ENCODE measurements at places on chromosomes 12 and 14.

- DNase-seq, result no peak
Measured at GRCh38 chr14:56709201-56709600, 101.1 kb downstream of the OTX2 start.

GRCh38 chr12:13289653-13290289, 93.2 kb downstream of the EMP1 start:
- no peak for DNase-seq

GRCh38 chr12:42091769-42092168, 52.9 kb downstream of the GXYLT1 start:
- DNase-seq, result no peak

DNA sequence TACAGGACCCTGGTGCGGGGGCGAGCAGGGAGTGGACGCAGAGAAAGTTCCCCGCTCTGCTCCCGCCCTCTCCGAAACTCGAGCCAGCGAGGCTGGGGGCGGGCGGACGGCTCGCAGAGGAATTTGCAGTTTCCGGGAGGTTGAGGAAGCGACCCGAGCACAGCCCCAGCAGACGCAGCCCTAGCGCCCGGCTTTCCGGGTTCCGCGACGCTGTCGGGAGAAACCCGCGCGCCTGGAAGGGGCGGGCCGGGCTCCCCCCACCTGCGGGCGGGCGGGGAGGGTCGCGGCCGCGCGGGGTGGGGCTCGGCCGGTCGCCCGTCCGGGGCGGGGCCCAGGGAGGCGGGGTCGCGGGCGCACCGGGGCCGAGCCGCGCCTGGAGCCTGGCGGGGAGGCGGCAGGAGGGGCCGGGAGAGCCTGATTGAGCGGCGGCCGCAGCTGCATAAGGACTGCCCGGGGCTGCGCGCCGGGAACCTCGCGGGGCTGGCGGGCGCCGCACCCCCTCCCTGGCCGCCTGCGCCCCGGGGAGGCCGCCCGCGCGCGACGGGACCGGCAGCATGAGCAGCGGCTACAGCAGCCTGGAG, at the start of gene RASSF3:
Gene RASSF3 (plus strand): TSS at position 417 of the 581 bp plus-strand sequence. CDS start 138 bp downstream, at position 555.
- no peak for DNase-seq

GRCh38 chr12:49671031-49671765, 36.0 kb downstream of the FMNL3 start:
- no peak for DNase-seq

GRCh38 chr12:106897082-106897481, 58.6 kb upstream of the TMEM263 start:
- no peak for DNase-seq

DNA sequence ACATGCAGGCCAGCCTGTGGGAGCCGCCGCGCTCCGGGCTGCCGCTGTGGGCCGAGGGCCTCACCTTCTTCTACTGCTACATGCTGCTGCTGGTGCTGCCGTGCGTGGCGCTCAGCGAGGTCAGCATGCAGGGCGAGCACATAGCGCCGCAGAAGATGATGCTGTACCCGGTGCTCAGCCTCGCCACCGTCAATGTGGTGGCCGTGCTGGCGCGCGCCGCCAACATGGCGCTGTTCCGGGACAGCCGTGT, 2.9 kb downstream of the TMEM121 start:
- DNase-seq, result no peak

- no peak for DNase-seq
Measured at GRCh38 chr14:33362934-33363333, 424.3 kb downstream of the NPAS3 start.

- DNase-seq, result no peak
Measured at GRCh38 chr14:87002776-87003175, 990.2 kb downstream of the GALC start.

DNA sequence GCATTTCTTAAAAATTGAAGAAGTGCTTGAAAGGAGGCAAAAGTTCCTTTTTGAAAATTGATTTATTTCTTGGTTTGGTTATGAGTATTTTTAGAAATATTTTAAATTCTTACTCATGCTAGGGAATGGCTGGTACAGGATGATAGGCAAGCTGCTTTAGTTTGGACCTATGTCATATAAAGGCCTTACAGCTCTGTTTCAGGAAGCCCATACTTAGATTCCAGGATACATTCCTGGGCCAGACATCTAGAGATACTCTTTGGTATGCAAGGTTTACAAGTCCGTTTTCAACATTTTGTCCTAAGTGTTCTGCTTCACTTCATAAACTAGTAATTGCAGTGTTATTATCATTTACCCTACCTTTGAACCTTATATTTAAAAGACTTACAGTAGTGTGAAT, 186.8 kb downstream of the FUT8 start:
- no peak for DNase-seq

DNA sequence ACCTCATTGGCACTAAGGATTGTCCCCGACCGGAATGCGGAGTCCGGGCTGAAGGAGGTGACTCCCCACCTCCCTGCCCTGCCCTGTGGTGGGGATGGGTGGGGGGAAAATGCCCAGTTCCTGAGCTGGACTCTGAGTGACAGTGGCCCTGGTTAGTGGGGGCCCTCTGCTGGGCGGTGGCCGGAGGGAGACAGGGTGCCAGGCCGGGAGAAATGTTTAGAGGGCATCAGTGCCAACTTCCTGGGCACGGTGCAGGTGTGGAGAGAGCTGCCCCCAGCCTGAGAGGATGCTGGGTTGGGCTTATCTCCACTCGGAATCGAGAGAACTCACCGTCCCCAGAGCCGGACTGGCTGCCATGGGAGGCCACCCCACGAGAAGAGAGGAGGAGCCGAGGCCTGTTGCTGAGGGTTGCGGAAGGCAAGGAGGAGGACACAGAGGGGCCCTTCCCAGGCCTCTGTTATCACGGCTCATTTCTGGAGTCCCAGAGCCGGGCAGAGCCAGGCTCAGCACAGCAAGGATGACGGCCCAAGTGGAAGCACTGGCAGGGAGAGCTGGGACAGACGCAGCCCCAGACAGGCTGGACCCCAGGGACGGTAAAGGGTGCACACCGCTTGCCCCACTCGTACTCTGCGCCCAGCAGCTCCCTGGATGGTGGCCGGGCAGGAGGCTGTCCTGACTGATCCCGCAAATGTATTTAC, 156.7 kb downstream of the KIF26A start:
- no peak for DNase-seq

DNA sequence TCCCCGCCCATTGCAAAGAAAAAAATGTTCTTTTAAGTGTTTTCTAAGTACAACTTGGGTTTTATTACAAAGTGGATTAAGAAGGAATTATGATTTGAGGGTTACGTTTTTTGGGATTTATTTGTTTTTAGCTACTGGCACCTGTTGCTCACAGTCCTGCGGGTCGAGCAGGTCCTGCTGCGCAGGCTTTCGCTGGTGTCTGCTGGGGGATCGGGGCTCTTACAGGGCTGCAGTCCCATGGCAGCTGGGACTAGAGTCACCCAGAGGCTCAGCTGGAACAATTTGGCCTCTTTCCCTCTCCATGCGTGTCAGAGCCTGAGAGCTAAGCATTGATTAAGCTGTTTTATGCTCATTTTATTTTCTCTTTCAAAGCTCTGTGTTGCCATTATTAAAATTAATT, 55.6 kb upstream of the DYNC1H1 start:
- DNase-seq, result no peak

GRCh38 chr12:100017056-100017455, 32.3 kb upstream of the ANKS1B start:
- no peak for DNase-seq

DNA sequence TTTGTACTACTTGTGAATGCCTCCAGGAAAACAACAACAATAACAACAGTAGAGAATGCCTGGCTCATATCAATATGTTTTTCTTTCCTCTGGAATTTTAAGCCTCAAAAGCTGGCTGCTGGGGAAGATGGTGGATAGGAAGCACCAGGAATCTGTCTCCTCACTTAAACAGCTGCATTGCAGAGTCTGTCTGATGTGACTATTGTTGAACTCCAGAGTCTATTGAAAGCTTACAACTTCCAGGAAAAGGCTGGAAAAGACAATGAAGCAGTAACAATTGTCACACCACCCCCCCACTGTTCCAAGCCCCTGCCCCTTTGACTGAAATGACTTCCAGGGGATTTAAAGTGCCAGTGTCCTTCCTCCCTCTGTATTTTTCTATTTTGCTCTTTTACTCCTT, 309.7 kb downstream of the BMP4 start:
- no peak for DNase-seq

GRCh38 chr14:32679927-32680612, 258.6 kb upstream of the NPAS3 start:
- no peak for DNase-seq

DNA sequence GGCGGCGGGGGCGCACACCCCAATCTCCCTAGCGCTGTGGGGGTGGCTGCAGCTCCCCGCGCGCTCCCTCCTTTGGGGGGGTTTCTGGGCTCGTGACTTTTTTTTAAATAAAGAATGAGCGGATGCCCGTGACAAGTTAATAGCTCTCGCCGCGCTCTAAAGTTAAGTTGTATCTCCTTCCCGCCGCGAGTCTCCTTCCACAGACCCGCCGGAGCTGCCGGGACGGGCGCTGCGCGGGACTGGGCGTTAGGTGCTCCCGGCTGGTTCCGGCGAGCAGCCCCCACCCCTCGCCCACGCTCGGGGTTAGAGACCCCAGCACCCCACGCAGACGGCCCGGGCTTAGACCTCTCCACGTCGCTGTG, 82.6 kb upstream of the HMGA2 start:
- DNase-seq, result peak; percentile 19

- no peak for DNase-seq
Measured at GRCh38 chr14:100292301-100292775, 13.9 kb downstream of the SLC25A29 start.

DNA sequence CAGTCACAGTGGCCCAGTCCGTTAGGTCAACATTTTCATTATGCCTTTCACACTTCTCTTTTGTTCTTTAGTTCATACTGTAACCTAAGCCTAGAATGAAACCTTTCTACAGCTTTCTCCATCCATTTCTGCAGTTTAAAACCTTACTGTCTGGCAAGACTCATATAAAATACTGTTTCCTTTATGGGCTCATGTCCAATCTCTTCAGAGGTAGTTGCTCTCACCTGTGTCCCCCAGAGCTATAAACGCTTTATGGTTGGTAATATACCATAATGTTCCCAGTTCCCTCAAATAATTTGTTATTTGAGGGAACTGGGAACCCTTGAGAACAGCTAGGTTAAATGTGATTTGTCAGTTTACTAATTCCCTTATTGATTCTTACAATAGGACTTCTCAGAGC, 83.0 kb downstream of the SRGAP1 start:
- no peak for DNase-seq

DNA sequence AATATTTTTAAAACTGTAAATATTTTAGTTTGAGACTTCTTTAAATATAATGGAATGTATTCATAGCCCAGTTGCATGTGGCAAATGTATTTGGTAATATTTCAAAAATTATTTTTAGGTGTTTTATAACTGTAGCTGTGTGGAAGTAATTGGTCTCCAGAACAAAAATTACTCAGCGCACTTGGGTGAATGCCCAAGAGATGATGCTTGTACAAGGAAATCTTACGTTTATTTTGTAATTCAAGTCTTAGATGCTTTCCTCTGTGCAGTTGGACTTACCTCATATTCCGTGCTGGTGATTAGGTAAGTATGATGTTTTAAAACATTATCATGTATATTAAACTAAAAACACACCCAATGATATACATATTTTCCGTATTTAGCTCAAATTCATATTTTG, 76.7 kb upstream of the SLCO1B1 start:
- DNase-seq, result peak; percentile 0

- no peak for DNase-seq
Measured at GRCh38 chr14:44866322-44866721, 95.4 kb downstream of the KLHL28 start.

- DNase-seq, result no peak
Measured at GRCh38 chr12:12460935-12461922, 101.4 kb downstream of the DUSP16 start.

DNA sequence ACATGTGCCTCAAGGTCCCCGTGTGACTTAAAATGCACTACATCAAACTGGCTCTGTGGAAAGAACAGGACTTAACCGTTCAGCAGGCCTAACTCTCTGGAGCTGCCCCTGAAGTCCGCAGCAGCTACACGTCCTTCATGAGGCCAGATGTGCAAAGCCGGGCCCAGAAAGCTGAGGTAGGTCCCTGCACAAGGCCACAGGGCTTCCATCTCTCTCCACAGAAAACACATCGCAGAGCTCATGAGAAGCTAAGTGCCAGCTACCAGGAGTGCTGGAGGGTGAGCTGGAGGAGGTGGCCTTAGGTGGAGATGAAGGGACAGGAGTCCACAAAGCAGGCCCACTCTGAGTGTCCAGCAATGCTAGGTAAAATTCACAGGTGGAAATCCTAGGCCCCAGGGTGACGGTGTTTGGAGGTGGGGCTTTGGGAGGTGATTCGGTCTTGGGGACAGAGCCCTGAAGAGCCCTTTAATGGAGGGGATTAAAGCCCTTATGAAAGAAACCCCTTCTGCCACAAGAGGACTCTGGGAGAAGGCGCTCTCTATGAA, 52.4 kb downstream of the VCPKMT start:
- DNase-seq, result no peak

- DNase-seq, result no peak
Measured at GRCh38 chr12:123908884-123909725, 63.5 kb downstream of the CCDC92 start.

DNA sequence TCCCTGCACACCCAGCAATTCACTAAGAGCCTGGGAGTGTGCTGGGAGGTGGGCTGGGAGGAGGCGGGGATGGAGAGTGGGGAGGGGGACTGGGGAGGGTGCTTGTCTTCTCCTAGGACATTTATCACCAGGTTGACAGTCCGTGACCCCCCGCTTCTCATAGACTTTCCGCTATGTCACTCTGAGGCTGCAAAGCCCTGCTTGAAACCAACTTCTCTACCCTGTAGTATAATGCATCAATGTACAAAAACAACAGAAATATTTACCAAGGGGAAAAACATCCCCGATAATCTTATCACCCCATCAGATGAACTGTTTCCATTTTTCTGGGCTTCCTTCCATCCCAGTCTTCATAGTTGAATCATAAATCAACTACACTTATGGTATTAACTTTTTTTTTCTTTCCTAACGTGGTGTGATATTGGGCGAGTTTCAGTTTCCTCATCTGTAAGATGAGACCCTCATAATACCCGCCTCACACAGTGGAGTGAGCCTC, 28.6 kb upstream of the BATF start:
- DNase-seq, result no peak

GRCh38 chr12:13537623-13538022, 341.1 kb downstream of the EMP1 start:
- DNase-seq, result no peak

- DNase-seq, result no peak
Measured at GRCh38 chr12:25264862-25265261, 14.1 kb upstream of the KRAS start.

DNA sequence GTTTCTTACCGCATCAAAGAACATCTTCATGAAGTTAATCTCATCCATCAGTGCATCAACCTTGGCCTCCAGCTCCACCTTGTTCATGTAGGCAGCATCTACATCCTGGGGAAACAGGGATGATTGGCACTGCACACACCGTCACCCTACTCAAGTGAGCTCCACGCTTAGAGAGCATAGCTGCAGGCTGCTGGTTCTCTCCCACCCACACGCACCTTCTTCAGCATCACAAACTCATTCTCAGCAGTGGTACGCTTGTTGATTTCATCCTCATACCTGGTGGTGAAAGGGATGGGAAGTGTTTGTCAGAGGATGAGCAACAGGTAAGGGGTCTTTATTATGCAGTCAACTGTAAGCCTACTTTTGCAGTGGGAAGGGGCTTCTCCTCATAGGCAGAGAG, 2.3 kb downstream of the KRT5 start:
- no peak for DNase-seq

GRCh38 chr12:87117526-87117925, 861.3 kb upstream of the MGAT4C start:
- no peak for DNase-seq

All from amygdala (tissue), 56 donors.